ENCODE measurements at places on chromosomes 5 and 9.
A peak's percentile ranks its signal among the peaks of the same experiment; 100 is the strongest.

GRCh38 chr9:135008416-135008815 is 79.1 kb upstream of the OLFM1 start:
- DNase-seq, result no peak

GRCh38 chr5:123037104-123037418 is 536 bp upstream of the PPIC start:
- DNase-seq, result no peak

GRCh38 chr5:135724617-135725016 is 109.8 kb upstream of the SLC25A48 start:
- DNase-seq, result no peak

DNA sequence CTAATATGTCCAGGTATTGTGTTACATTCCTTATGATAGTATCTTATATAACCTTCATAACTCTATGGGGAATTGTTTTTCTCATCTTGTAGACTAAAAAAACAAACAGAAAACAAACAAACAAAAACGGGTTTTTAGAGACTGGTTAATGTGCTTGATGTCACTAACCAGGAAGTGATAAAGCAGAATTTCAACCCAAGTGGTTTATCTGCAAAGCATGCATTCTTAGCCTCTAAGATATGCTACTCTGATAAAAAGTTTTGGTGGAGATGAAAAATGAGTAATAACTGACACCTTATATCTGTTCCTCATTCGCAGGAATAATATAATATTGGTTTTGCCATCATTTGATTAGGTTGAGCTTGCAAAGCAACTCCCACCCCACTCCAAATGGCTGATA is 53.4 kb downstream of the PUM3 start:
- no peak for DNase-seq

- peak; percentile 7 for DNase-seq
Observed at GRCh38 chr5:138789771-138790242, 36.6 kb downstream of the CTNNA1 start.

DNA sequence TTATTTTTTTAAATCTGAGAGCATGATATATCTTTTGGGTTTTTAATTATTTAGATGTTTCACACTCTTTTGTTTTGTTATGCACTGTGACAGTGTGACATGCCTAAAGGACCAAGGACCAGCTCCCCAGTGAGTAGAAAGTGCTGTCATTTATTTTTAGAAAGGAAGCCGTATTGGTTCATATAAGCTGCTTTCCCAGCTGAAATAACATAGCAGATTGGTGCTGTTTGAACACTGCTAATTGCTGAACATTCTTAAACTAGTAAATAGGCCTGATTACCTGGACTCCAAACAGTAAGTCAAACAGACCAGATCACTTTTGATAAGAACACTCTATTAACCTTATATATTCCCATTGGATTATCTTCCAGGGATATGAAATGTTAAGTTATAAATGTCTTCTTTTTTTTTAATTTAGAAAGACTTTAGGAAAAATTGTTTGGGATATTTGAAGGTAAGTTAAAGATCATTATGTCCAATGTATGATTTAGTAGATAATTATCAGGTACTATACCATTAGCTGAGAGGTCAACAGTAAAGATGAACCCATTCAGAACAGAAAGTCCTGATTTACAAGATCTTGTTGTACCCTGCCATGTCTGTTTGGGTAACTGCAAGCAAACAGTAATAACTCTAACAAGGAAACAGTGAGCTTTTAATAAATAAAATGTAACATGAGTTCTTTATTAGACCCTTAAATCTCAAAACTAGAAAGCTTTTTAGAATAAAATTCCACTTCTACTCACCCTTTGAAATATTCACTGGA is 27.8 kb upstream of the ELL2 start:
- DNase-seq, result no peak

DNA sequence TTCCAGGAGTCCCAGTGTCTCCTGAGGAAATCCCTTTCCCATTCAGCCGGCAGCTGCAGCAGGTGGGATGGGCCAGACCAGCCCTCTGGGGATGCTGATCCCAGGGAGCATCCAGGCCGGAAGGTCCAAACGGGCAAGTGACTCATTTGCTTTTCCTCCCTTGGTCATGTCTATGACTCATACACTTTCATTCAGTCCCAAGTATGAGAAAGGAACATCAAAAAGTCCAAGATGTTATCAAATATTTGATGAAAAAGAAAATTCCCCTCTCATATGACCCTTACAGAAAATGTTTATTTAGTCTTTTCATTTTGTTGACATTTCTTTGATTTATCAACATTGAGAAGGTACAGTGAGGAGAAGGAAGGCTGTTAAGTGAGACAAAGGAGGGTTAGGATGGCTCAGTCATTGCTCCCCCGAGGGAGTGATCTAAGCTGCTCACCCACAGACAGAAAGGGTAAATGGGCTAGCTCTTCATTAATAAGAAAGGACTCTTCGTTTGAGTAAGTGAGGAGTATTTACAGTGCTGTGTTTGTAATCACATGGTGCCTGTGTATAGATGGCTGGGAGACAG is 117.6 kb upstream of the ANKRD55 start:
- no peak for DNase-seq

DNA sequence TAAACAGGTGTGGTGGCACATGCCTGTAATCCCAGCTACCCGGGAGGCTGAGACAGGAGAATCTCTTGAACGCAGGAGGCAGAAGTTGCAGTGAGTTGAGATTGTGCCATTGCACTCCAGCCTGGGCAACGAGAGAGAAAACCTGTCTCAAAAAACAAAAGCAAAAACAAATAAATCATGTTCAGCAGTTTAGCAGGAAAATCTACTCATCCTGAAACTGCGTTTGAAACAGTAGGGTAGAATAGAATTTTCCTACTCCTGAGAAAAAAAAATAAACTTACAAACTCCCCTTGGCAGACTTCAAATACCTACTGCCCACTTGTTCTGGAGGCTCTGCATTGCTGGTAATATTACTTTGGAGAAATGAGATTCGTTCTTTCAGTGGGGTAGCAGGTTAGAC is 367.7 kb downstream of the GADD45G start:
- no peak for DNase-seq

DNA sequence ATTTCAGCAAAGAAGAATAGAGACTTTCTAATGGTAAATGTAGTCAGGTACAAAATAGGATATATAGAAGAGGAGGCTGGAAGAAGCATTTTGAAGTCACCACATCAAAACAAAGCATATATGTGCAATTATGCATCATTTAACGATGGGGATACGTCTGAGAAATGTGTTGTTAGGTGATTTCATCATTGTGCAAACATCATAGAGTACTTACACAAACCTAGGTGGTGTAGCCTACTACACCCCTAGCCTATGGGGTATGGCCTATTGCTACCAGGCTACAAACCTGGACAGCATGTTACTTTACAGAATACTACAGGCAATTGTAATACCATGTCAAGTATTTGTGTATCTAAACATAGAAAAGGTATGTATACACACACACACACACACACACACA is 28.4 kb downstream of the ELP1 start:
- DNase-seq, result no peak

DNA sequence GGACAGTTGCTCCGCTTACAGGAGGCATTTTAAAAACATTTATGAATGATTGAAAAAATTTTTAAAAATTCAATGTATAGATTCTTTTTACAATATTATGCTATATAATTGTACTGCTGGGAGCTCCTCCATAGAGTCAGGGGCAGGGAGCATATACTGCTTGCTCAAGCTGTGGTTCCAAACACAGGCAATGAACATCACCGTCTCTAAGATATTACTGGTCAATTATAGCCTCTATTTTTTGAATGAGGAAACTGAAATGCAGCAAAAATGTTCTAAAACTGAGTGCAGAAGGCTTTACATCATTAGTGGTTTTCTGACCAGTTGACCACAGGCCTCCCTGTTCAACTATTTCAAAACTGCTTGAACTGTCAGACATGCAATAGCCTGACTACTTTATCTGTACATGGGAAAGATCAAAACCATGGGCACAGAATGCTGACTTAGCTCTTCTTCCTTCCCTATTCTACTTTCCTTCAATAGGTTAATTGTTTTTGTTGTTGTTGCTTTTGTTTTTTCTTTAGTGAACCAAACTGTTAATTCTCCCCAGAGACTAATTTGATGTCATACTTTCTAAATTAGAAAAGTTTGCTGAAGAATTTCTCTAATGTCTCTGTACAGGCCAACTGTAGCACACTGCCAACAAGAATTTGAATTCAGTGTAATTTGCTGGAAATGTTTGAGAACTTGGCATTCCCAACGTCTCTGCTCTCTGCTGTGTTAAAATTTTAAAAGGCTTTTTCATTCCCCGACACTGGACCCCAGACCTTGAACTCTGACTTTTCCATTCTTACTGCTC is 107.6 kb upstream of the MPDZ start:
- DNase-seq, result no peak

DNA sequence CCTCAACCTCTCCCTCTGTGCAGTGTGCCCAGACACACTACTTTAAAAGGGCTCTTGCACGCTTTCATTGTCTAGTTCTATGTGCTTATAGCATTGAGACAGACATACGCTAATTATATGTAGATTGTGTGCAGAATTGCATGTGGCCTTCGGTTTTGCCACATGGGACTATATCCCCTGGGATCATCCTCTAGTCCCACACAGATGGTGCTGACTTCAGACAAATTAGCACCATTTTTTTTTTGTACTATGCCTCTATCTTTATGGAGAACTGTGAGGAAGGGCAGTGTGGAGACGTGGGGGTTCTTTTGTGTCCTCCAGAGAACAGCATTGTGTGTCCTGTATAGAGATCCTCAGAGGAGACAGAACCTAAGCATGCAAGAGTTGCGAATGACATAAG is 29.3 kb downstream of the PAPPA start:
- DNase-seq, result no peak

GRCh38 chr5:112918679-112919078 is 3.3 kb downstream of the REEP5 start:
- DNase-seq, result peak; percentile 20

- no peak for DNase-seq
Observed at GRCh38 chr9:68705531-68706362, 707 bp downstream of the PIP5K1B start.

DNA sequence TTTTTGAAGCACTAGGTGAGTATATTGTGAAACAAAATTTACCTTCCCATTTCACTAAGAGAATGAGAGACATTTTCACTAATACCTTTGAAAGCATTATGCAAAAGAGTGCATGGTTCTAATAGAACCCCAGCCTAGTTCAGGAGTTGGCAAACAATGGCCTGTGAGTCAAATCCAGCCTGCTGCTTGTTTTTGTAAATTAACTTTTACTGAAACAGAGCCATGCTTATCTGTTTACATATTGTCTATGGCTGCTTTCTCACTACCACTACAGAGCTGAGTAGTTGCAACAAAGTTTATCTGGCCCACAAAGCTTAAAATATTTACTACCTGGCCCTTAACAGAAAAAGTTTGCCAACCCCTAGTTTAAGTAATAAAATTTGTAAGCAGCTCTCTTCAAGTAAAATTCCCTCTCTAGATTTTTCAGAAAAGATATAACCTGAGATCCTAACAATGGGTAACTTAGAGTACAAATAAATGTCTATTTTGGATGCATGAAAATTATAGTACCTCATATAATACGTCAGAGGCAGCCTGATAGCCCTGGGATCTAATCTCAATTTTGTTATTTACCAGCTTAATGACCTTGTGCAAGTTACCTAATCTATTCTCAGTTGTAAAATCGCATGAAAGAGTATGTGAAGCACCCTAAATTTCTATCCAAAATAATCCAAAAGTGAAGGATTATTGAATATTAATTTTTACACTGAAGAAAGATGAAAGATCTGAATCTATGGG is 50.7 kb upstream of the ARL15 start:
- no peak for DNase-seq

GRCh38 chr5:77003246-77003645 is 27.0 kb upstream of the AGGF1 start:
- no peak for DNase-seq

GRCh38 chr5:131268758-131269370 is 5.0 kb downstream of the CDC42SE2 start:
- DNase-seq, result no peak

- DNase-seq, result no peak
Observed at GRCh38 chr5:97026721-97027120, 90.8 kb downstream of the LNPEP start.

DNA sequence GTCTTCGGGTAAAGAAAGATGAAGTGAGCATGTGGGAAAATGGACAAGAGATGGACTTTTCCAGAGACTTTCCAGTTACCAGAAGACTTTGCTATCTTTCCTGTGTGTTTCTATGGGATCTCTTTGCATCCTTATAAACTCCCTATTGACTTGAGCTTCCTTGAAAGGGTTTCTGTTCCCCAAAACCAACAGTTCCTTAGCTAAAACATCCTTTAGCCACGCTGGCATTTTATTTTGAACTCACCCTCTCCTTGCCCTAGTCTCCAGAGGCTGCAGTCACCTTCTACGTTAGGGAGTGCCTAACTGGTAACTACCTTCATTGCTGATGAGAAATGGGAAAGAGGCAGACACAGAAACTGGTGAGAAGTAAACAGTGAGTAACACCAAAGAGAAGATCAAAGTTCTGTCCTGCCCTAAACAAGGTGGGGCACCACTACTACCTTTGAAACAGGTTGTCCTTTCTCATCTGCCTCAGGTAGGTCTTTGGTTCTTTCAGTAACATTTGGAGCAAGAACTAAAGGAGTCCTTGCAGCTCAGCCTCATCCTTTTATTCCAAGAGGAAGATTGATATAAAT is 402.9 kb downstream of the ENC1 start:
- DNase-seq, result no peak

DNA sequence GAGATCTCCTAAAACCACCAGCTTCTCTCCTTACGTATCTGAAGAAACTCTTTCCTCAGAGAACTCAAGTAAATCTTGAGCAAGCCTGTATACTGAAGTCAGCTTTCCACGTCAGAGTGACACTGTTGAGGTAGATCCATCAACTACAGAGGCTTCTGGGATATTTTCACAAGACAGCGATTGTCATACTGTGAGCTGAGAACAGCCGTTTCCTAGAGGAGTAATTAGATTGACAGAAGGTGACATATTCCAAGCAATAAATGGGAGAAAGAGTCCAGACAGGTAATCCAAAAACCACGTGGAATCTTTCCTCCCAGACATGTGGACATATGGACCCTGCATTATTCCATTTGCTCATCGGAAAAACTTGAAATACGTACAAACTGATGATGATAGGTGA is 117.2 kb downstream of the MEF2C start:
- no peak for DNase-seq

DNA sequence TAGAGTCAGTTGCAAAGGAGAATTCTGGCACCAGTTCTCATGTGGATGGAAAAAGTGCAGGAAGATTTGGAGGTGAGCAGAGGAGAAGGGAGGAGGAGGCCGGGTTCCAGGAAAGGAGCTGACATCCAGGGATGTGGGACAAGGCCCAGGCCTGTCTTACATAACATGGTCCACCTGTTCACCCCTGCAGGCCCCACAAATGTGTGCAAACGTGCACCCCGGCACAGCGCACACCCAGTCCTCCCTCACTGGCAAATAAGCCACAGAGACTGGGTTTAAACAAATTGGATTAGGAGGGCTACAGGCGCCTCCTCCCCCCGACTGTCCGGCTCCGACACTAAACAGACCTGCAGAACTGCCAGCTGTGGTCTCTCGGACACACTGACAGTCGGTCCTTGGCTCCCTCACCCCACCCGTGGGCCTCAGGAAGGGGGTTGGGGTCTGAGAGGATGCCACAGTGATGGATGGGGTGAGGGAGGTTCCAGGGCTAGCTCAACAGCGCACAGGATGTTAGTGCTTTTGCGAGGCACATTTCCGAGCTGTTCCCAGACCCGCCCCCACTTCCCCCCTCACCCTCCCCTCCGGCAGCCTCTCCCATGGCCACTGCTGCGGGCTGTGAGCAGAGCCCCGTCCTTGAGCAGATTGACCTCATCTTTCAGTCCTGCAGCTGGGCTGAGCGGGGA is 43.4 kb upstream of the IL17B start:
- DNase-seq, result peak; percentile 79

- DNase-seq, result no peak
Observed at GRCh38 chr9:93684161-93684765, 107.9 kb downstream of the PHF2 start.
